Astrocyte of the spinal cord (primary cell): ENCODE measurements at places on chromosomes 13 and 19.

DNA sequence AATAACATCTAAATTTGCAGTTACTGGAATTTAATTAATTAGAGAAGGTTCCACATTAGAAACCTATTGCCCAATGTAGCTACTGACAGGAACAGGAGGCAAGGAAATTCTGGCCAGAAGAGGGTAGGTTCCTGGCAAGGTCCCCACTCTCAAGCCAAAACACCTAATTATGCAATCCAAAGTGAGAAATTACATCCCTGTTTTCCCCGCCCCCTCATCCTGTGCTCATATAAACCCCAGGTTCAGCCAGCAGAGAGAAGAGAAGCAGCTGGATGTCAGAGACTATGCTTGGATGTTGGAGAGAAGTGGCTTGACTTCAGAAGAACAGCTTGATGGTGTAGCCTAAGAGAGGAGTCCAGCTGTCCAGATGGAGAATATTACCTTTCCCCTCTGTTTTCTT, 951.3 kb upstream of the PRR20A start:
- DNase-seq = no peak

GRCh38 chr13:79796136-79796535, 315.2 kb downstream of the NDFIP2 start:
- no peak for DNase-seq

DNA sequence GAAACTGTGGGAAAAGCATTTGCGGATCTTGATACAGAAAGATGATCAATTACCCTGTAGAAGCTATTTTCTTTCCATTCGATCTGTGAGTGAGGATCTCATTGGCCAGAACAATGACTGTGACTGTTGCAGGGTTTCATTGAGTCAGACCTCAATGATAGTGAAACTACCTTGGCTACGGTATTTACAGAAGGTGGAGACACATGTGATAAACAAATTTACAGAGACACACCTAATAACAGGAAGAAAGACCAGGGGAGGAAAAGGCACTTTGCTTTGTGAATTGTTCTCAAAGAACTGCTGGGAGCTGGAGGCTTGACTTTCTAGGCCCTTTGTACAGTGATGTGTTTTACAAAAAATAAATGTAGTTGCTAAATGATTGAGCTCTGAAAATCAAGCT, 19.9 kb upstream of the ARGLU1 start:
- no peak for DNase-seq

GRCh38 chr19:17079710-17080439, 4.3 kb downstream of the MYO9B start:
- DNase-seq = peak; percentile 99

DNA sequence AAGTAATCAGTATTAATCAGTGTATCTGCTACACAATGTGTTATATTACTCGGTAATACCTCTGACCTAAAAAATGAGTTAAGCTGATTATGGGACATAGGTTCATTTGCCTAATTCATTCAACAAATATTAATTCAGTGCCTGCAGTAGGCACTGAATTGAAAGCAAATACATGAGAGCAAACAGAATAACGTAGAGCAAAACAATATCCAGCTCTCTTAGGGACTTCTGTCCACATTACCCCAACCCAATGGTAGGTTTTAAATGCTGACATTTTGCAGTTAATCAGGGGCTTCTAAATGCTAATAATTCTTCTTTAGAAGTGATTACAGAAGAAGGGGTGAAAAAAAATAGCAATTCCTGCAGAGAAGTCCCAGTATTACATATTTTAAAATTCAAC, 4.9 kb downstream of the RCBTB2 start:
- DNase-seq = no peak

DNA sequence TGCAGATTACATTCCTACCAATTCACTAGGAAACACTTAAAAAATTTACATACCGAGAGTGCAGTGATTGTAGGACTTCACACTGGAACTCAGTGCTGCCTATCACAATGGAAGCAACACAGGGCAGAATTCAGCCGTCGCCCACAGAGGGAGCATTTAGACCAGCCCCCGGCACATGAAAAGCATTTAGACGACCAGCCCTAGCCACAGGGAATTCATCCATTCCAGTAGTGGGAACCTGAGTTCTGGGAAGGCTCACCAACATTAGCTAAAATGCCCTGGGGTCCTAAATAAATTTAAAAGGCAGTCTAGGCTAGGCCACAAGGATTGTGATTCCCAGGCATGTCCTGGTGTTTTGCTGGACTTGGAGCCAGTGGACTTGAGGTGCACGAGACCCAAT, 155.2 kb downstream of the LIG4 start:
- DNase-seq = no peak

- no peak for DNase-seq
Measured at GRCh38 chr13:24159357-24159756, 1.2 kb upstream of the SPATA13 start.
